ENCODE measurements at places on chromosomes 13 and 19.

- DNase-seq, result no peak
Measured at GRCh38 chr13:50149214-50149613, 134.0 kb downstream of the KCNRG start.

DNA sequence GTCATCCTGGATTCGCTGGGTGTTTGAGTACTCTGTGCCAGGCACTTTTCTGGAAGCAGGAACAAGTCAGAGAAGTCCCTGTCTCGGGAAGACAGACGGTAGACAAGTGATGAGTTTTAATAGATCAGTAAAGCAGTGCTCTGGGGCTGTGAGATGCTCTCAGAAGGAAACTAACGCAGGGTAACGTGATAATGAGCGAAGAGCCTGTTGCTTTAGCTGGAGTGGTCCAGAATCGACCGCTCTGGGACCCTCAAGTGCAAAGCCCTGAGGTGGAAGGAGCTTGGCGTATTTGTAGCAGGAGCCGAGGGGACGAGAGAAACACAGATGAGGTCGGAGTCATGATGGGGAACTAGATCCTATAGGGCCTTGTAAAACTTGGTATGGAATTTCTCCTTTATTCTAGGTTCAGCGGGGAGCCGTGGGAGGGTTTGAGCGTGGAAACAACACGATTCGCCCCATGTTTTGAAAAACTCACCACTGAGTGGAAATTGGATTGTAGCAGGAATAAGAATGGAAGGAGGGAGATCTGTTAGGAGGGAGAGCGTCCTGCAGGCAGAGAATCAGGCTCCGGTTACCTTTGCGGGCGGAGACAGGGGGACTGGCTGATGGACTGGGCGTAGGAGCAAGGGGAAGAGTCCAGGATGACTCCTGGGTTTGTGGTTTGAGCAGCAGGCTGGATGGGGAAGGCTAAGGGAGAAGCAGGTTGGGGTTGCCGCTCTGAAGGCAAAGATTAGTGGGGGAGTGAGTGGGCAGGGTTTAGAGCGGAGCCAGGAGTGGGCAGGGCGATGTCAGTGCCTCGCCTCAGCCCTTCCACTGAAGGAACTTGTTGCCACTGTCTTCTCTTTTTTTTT, 763 bp downstream of the POLD1 start:
- no peak for DNase-seq

- no peak for DNase-seq
Measured at GRCh38 chr13:91652404-91653301, 254.2 kb downstream of the GPC5 start.

- DNase-seq, result no peak
Measured at GRCh38 chr13:31134039-31134711, 27.5 kb downstream of the HSPH1 start.

DNA sequence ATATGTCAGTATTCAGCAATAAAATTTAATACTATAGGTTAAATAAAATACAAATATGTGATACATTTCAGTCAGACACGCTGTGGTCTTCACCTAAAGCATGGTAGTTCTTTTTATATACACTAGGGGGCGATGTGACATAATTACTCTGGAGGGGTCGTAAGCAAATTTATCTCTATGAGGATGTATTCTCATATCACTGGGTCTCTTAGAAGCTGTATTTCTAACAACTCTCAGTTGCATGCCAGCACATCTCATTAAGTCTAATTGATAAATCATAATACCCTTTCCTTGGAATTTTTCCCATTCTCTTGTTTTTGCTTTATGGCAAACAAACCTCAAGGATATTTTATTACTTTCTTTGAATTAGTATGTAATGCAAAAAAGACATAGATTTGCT, 3.9 kb upstream of the PCDH17 start:
- no peak for DNase-seq

DNA sequence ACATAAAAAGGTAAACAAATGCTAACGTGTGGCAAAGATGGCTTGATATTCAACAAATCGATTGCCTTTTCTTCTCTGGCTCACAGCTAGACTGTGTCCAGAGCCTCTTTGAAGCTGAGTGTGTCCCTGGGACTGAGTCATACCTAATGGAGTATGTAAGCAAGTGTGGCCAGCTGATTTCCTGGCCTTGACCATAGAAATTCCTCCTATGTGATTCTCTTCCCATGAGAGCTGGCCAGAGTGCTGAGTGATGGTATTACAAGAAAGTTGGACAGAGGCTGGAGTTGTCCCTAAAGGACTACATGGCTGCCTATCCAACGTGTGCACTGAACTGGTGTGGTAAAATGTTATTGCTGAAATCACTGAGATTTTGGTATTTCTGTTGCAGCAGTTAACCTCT, 320.1 kb upstream of the SLC10A2 start:
- DNase-seq, result no peak

DNA sequence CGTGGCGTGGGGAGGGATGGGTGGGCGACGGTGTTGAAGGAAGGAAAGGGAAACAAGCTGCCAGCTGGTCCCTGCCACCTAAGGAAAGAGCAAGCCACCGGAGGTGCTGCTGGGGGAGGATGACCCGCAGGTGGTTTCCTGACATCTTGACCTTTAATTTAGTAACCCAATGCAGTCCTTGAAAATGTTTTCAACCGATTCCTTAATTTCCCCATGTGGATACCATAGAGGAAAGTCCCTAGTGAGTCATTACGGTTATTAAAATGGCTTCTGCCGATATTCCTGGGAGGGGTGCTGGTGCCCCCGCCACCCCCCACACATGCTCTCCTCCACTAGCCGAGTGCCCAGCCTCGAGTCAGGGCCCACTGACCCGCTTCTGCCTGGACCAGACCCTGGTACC, 6.3 kb upstream of the ANKRD10 start:
- no peak for DNase-seq

- DNase-seq, result no peak
Measured at GRCh38 chr13:39909634-39910033, 254.2 kb downstream of the COG6 start.

DNA sequence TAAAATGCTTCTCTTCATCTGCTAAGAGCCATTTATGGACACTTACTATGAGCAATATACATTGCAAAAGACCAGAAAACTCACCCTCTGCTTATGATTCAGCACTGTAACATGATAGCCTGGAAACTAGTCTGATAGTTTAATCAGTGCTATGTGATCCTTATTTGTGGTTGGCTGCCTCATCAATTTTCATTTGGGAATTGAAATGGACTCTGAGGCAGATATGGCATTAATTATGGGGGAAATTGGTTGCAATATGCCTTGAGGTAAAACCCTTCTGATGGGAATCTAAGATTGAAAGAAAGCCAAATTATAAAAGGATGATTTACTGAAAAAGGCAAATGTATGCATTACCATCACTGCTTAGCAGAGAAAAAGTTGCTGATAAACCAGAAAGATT, 33.5 kb downstream of the FAM216B start:
- no peak for DNase-seq

GRCh38 chr19:13430790-13431582, 75.3 kb downstream of the CACNA1A start:
- DNase-seq, result peak; percentile 51

DNA sequence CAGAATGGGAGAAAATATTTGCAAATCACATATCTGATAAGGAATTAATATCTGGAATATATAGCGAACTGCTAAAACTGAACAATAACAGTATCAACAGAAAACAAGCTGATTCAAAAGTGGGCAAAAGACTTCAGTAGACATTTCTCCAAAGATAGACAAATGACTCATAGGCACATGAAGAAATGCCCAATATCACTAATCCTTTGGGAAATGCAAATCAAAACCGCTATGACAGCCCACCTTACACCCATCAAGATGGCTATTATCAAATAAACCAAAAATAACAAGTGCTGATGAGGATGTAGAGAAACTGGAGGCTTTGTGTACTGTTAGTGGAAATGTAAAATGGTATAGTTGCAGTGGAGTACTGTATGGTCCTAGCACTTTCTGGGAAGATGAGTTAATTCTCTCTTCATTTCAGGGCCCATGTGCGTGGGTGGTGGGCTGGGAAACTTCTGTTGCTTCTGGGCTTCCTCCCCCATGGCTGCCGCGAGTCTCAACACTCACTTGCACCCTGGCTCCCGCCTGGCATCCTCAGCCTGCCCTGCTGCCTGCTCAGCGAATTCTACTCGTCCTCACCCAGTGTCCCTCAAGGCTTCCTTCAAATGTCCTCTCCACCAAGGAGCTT, 12.4 kb upstream of the GJA3 start:
- no peak for DNase-seq

Data from activated T-cell treated with anti-CD3 and anti-CD28 coated beads, Interleukin-2, amount 50 U/mL, for 1 hour (primary cell).